ENCODE measurements at places on chromosomes 16 and 17.
A peak's percentile ranks its signal among the peaks of the same experiment; 100 is the strongest.

DNA sequence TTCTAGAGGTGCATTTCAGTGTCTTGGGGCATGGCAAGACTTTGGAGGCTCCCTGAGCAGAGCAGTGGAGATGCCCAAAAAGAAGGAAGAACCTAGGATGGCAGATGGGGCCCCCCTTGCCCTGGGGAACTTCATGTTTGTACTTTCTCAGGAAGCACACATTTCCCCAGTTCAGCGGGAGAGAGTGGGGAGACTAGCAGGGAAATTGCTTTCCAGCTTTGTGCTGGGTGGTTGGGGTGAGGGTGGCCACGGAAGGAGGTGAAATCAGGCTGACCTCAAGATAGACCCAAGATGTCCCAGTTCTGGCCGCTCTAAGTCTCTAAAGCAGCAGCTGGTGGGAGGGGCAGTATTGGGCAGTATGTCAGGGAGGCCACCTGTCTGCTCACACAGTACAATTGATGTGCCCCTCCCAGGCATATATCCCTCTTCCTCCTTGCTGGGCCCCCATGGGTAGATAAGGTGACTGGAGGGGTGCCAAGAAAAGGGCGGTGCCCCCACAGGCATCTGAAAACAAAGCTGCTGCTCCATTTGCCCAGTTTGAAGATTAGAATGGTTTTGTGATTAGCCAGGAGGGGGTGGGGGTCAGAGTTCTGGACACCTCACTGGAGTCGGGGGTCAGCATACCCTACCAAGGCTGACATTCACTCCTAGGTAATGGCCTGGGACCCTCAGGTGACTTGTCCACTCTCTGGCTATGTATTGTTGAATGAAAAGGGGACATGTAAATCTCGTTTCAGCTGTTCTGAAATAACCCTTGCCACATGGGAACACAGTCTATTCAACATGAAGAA lies 17.1 kb upstream of the NAGLU start:
- DNase-seq = no peak

- DNase-seq = peak; percentile 63
These were observed 8.3 kb upstream of the RAB5C start for GRCh38 chr17:42163113-42163512.

DNA sequence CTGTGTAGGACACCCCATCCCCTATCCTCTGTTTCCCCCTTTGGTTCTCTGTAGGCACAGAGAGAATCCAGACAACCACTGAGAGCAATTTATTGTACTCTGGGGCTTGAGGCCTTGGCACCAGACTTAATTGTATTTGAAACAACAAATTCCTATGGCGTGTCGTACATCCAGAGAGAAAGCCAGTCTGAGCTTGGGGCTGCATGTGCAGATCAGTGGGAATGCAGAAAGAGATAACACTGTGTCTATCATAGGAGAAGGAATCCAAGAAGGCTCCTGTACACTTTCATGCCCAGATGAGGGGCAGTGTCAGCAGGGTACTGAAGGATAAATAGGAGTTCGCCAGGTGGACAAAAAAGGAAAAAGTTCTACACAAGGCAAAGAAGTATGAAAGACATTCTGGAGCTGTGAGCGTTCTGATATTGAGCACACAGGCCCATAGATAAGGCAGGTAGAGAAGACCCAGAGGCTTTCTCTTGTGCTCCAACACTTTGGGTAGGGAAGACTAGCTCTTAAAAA lies 22.0 kb upstream of the IL4R start:
- DNase-seq = no peak

GRCh38 chr16:89720551-89720812 lies 216 bp downstream of the VPS9D1 start:
- no peak for DNase-seq

DNA sequence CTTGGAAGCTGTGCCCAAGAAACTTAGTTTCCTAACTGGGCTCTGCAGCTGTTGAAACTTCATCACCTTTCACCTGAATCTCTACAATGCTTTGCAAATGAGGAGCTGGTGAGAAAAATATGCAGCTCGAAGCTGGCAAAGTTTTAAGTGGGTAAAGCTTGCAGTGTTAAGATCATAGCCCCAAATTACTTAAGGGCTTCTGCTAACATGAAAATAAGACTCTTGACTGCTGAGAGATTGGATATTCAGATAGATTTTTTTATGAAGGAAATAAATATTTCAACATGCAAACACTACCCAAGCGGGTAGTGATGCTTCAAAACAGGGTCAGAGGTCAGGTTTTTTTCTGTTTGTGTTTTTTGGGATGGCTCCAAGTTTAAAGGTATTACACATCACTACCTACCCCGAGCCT lies 278.7 kb downstream of the FTO start:
- no peak for DNase-seq

GRCh38 chr17:58217766-58218165 lies 1.3 kb downstream of the MKS1 start:
- DNase-seq = no peak

DNA sequence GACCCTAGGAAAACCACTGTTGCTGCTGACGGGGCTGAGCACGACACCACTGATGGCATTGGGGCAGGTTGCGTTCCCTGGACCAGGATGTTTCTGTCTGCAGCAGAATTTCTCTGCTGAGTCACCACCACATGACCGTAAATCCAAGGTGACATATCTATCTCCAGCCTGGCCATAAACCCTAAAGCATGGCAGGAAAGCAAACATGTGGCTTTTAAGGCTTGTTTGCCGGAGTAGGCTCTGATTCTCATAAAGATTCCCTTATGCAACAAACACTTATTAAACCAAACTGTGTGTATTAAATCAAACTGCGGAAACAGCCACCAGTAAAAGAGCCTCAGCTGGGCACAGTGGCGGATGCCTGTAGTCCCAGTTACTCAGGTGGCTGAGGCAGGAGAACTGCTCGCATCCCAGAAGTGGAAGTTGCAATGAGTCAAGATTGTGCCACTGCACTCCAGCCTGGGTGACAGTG lies 17.3 kb downstream of the MPHOSPH6 start:
- no peak for DNase-seq

DNA sequence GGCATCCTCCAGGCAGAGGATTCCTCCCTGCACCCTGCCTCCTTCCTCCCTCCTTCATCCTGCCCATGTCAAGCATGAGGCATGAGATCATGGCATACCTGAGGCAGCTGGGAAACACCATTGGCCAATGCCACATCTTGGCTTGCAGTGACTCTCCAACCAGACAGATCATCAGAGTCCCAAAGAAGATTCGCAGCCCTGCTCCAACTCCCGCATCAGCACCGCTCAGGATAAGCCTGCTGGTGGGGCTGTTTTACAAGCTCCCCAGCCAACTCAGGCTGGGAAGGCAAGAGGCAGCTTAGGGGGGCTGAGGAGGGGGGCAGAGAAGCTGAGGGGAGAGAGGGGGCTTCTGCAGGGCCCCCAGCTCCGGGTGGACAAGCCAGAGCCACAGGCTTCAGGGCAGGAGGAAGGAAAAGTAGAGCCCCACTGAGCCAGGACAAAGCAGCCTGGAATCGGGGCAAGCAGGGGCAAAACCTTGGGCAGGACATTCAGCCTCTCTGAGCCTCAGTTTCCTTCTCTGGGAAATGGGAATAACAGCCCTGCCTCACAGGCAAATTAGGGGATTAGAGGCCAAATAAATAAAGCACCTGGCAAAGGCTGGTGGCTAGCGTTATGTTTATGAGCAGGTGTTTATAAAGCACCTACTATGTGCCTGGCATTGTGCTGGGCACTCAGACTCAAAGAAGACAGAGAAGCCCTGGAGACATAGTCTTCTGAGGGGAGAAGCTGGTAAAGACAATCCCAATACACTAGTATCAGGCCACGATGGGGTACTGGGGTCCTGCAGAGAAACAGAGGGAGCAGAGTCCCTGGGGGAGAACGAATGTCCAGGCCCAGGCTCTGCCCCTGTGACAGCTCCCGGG lies 88.1 kb downstream of the GOSR1 start:
- DNase-seq = no peak

- DNase-seq = no peak
These were observed 34.8 kb downstream of the TIMM22 start for GRCh38 chr17:1031711-1032110.

DNA sequence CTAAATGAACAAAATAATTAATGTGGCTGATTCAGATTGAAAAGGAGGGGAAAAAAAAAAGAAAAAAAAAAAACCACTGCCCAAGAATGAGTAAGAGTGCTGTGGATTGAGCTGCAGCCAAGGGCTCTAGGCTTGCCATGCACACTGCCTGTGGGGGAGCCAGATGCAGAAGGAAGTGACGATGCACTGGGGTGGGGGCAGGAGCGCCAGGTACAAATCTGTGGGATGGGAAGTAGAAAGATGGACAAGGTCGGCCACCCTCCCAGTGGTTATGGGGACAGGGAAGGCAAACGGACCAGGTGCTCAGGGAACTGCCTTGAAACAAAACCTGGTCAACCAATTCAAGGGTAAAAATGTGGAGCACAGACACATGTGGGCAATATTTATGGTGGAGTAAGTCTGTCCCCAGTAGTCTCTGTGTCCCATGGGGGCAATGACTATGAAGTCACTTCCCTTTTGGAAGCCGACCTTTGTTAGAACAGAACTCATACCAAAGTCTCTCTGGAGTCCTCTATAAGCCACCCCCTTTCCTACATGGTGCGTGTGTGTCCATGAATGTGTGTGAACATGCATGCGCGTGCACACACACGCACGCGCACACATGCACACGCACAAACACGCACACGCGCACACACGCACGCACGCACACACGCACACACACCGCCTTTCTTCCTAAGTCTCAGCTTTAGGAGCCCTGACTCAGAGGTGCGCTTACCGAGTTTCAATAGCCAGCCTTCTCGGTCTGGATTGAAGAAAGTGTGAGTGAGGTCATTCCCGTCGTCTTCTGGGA lies 84.3 kb downstream of the CYTH1 start:
- DNase-seq = no peak

GRCh38 chr17:2965621-2966595 lies 97.5 kb downstream of the OR1D5 start:
- no peak for DNase-seq

- DNase-seq = no peak
These were observed 26.8 kb upstream of the PIK3R6 start for GRCh38 chr17:8894202-8894671.

- DNase-seq = no peak
These were observed 6.1 kb upstream of the CDR2 start for GRCh38 chr16:22380529-22380928.

- no peak for DNase-seq
These were observed 43.7 kb upstream of the TNRC6A start for GRCh38 chr16:24685539-24686432.

DNA sequence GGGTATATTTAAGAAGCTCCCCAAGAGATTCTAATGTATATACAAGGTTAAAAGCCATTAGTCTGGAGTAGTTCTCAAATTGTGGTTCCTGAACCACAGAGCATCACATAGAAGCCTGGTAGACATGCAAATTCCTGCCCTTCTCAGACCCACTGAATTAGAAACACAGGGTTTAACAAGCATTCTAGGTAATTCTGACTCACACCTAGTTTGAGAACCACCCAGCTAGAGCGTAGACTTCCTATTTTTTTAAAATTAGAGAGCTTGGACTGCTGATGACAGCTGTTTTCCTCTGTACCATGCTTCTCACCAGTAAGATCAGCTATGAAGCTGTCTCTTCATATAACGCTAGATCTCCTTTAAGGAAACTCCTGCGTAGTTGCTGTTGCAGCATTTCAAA lies 50.6 kb downstream of the HS3ST3B1 start:
- DNase-seq = no peak

- peak; percentile 82 for DNase-seq
These were observed 14.2 kb downstream of the LYRM9 start for GRCh38 chr17:27878776-27879562.

DNA sequence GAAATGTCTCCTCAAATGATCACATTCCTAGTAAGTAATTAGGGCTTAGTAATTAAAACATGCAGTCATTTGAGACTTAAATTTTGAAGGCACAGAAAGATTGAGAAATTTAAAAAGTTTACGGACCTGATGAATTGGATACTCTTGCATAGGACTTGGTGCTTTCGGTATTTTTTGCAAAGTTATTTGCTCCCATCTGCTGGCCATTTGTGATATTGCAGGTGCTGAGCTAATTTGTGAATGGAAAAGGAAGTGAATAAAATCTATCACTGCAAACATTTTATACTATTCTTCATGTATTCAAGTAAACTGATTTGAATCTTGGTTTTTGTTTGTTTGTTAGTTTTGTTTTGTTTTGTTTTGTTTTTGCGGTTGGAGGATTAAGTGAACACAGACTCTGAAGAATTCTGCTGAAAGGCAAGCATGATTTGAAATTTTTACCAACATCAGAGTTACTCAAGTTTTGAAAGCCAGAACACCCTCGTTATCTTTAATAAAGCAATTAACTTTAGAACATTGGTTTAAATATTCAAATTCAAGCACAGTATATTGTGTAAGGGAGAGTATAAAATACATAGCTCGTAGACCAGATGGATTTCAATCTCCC lies 689.5 kb upstream of the RBFOX1 start:
- peak; percentile 61 for DNase-seq

GRCh38 chr16:18841833-18842525 lies 40.6 kb upstream of the ARL6IP1 start:
- no peak for DNase-seq

- DNase-seq = no peak
These were observed 62.5 kb downstream of the FTO start for GRCh38 chr16:53766304-53767016.

DNA sequence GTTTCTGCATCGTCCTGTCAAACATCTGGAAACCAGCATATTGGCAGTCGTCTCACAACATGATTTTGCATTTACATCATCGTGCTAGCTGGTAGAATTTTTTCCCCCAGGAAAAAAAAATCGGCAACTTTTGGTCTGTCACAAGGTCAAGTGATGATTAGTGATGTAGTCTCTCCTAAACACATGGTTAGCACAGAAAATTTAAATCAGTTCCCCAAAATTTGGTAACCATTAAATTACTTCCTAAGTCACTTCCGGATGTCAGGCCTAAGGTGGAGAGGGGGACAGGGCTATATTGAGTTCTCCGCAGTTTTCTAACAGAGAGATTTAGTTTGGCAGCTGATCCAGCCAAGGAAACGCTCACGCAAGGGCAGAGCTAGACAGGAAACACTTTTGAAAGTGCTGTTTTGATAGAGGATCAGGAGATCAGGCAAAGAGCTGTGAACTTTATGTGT lies 271.0 kb upstream of the TBX2 start:
- DNase-seq = no peak

DNA sequence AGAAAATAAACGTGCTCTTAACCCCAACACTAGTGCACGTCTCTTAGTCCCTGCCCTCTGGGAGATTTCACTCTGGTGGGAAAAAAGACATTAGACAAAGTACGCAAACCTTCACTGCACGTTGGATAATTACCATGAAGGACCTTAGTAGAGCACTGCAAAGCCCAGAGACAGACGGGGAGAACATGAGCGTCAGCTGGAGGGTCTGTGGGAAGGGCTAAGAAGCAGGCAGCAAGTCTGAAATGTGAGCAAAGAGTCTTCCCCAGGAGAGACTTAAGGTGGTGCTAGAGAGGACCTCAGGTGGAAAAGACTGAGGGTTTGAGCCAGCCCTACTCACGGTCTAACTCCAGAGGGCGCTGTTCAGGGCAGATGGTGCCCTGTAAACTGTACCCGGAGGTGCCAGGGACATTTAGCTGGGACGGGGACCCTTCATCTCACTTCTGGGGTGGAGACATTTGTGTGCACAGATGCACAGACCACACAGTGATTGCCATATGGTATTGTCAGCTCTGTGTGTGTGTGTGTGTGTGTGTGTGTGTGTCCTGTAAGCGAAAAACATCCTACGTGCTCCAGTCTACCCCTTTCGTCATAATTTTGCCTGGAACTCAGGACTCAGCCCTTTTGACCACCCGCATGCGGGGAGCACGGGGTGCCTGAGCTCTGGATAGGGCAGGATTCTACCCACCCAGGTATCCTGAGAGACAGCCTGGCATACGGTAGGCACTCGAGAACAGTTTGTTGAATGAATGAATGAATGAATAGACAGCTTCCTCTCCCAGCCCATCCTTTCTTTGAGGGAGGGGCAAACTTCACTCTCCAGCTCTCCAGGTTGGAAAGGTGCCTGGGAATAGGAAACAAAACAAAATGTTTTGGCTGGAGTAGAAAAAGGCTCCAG lies 10.1 kb upstream of the STAC2 start:
- peak; percentile 76 for DNase-seq

All from activated CD8-positive, alpha-beta T cell treated with anti-CD3 and anti-CD28 coated beads, Interleukin-2, amount 10 ng/mL, durations not matched to agents 7 days and 5 days (primary cell).